Fibroblast of upper back skin (primary cell): ENCODE measurements at places on chromosomes 2 and 18.
A peak's percentile ranks its signal among the peaks of the same experiment; 100 is the strongest.

GRCh38 chr18:53004798-53005197 lies 664.8 kb downstream of the DCC start:
- no peak for DNase-seq

DNA sequence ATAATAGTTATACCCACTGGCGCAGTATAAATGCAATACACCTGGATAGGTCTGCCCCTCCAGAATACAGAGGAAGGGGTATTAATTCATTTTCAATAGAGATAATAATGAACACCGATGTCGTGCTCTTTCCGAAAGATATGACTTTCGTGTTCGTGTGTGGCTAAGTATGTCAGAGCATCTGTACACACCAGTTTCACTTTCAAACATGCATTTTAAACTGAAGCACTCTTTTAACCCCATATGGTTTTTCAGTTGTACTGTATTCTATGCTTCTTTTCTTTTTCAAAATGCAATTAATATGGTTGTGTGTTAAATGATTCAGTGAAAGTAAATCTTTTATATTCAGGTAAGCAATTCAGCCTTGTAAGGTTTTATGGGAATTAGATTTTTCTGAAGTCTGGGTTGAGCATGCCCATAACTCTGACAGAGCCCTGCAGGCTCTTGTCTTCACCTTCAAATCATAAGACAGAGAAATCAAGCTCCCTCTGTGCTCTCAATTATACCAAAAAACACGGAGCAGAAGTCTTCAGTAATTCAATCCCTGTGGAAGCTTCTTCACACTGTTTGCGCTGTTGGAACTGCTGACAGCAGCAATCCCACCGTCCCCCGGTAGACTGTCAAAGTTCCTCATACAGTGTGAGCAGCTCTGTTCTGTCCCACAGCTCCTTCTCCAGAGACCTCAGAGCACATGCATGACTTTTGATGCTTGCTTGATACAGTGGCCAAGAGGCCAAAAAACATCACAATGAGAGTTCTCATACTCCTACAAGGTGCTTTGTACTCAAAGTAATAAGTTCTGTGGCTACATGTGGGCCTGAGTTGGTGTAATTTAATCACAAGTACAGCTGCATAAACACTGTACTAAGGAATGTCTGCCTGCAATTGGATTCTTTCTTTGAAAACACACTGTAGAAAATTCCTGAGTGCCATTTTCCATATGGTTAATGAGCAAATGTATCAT lies 186.8 kb downstream of the ZNF521 start:
- DNase-seq, result peak; percentile 78

- peak; percentile 79 for DNase-seq
Measured at GRCh38 chr2:160358046-160358445, 135.6 kb downstream of the RBMS1 start.

GRCh38 chr2:46647766-46648742 lies 168.7 kb downstream of the TMEM247 start:
- DNase-seq, result peak; percentile 49

GRCh38 chr2:7133521-7133920 lies 216.3 kb downstream of the RNF144A start:
- peak; percentile 36 for DNase-seq

DNA sequence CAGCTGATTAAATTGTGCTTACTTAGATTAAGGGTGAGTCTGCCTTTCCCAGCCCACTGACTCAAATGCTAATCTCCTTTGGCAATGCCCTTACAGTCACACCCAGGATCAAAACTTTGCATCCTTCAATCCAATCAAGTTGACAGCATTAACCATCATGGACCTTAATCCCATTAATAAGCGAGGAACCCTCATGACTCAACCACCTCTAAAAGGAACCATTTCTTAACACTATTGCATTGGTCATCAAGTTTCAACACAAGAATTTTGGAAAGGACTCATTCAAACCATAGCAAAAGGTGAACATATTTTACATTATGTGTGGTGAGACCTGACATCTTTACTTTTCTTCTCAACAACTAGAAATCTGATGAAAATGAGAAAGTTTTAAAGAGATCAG lies 187.0 kb downstream of the OSR1 start:
- no peak for DNase-seq

DNA sequence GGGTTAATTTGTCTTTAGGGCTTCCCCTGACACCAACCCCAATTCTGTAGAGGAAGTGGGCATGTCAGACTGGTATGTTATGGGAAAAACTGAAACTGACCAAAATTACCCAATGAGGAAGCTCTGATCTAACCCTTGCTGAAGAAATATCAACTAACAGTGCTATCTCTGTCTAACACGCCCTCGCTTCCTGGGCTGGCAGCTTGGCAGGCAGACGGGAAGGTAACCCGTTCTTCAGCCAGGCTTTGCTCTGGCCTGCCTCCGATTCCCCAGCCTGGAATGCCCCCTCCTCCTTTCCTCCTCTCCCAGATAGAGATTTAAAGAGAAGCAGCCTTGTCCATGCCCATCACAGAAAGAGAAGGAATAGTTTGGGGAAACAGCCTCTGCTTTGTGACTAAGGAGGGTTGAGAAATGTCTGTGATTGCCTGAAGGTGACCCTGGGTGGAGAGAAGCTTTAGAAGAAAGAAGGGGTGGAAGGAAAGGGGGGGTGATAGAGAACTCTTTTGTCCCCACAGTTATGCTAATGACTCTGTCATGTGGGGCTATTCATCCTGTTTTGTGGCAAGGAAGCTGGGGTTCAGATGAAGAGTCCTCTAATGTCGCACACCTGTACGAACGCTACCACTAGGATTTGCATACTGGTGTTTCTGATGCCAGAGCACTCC lies 15.4 kb downstream of the HK2 start:
- DNase-seq, result no peak

DNA sequence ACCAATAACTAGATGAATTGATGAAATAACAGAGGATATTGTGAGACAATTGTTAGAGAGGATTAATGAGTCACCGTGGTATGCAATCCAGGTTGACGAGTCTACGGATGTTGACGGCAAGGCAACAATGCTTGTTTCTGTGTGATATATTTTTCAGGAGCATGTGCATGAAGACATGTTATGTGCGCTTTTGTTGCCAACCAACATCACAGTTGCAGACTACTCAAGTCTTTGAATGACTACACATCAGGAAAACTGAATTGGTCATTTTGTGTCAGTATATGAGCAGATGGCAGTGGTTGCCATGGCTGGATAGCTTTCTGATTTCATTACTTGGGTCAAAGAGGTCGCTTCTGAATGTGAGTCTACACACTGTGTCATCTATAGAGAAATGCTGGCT lies 96.8 kb upstream of the CRACDL start:
- DNase-seq, result peak; percentile 5

DNA sequence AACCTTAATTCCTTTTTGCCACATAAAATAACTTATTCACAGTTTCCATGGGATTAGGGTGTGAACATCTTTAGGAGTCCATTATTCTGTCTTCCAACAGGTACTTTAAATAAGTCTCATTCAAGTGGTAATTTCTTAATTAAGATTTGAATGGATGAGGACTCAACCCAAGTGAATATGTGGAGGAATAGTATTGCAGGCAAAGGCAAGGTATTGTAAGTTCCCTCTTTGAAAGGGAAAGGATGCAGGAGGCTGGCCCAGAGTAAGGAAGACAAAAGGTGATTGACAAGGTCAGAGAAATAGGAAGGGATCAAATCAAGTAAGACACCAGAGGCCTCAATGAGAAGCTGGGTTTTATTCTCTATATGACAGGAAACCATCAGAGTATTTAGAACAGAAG lies 238.2 kb upstream of the RBMS1 start:
- DNase-seq, result no peak

DNA sequence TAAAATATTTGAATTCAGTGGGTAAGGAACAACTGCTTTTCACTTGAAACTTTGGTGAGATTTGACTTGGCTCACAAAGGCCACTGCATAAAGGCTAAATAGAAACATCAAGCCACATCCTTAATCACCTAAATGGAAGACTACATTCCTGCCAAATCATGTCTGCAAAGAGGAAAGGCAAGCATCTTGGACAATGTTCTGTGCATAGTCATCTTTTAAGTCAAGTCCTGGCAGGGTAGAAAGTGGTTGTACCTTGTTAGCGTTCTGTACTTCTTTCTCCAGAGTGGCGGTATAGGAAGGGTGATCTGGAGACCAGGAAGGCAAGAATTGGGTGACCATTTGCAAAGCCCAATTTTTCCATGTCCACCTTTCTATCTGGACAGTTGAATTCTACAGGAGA lies 121.4 kb upstream of the SLC14A2 start:
- DNase-seq, result no peak

DNA sequence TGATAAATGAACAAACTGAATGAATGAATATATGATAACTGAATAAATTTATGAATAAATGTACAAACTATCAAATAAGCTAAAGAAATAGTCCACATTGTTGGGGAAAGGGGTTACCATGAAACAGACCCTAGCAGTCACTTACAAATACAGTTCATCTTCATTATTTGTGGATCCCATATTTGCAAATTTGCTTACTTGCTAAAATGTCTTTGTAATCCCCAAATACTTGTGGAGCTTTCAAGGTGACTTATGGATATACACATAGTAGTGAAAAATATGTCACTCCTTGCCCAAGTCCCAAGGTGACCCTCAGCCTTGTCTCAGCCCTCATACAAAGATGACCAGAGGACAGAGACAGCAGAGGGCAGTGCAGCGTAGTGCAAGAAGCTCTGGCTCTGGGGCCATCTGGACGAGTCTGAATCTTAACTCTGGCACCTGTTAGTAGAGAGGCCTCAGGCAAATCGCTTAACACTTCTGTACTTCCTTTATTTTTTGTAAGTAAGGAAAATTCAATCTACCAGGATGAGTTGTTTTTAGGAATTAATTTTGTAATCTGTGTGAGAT lies 3.1 kb downstream of the PAIP2B start:
- peak; percentile 2 for DNase-seq

DNA sequence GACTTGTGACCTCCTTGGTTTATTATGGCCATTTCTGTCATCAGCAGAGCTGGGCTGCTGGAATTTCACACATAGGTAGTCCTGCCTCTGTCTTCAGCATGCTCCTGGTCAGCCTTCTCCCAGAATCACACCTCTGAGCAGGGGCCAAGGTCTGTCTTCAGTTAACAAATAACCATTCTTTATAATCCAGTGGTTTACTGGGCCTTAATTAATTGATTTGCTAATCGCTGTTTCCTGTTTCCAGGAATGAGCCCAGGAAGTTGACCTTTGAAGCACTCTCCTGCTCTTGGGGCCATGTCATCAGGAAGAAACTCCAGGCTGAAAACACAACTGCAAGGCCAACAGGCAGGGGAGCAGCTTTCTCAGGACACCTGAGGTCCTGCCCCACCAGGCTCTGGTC lies 278.5 kb downstream of the SRBD1 start:
- no peak for DNase-seq
